ENCODE measurements at places on chromosomes 16 and 17.

DNA sequence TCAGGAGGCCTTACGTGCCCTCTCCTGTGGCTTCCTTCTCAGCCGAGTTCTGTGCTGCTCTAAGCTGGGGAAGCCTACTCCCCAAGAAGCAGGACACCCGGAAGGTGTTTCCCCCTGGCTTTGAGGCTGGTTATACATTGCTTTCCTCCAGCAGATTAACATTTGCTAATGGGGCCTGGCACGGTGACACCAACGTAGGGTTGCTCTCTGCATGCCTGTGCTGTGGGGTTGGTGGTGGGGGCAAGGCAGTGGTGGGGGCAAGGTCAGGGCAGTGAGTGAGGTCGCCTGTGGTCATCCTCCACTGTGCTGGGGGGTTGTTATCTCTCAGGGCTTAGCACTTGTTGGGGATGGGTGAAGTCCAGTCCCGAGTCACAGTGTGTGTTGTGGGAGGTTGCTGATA lies 4.2 kb downstream of the USP6 start:
- DNase-seq, result no peak

DNA sequence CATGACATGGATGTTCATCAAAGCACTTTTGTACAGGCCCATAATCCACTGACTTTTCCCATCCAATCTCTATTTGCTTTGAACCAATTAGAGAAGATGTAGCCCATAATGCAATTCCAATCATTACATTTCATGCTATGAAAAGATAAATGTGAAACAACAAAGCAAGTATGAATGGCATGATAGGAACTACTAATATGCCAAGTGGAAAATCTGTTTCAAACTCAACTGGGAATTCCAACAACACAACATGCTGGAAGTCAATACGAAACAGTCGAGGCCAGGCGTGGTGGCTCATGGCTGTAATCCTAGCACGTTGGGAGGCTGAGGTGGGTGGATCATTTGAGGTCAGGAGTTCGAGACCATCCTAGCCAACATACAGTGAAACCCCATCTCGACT lies 39.6 kb upstream of the TMEM97 start:
- DNase-seq, result no peak

- DNase-seq, result no peak
These were observed 3.4 kb upstream of the MMD start for GRCh38 chr17:55424893-55425540.

GRCh38 chr16:68469796-68470460 lies 21.6 kb upstream of the SMPD3 start:
- DNase-seq, result no peak

DNA sequence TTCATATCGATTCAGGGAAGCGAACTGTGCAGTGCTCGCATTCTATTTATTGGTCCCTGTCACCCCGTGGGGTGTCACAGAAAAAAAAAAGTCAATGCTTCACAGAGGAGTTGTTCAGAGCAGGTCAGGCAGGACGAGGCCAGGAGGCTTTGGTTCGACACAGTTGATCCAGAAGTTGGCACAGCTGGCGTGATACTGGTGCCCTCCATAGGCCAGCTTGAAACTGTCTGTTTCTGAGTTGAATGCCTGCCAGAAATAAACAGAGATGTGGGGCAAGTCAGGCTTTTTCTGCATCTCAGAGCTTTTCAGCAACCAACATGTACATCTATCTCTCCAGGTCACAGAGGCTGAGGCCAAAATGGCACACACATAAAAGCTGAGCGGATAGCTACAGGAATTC lies 29.1 kb downstream of the DUSP14 start:
- DNase-seq, result no peak

DNA sequence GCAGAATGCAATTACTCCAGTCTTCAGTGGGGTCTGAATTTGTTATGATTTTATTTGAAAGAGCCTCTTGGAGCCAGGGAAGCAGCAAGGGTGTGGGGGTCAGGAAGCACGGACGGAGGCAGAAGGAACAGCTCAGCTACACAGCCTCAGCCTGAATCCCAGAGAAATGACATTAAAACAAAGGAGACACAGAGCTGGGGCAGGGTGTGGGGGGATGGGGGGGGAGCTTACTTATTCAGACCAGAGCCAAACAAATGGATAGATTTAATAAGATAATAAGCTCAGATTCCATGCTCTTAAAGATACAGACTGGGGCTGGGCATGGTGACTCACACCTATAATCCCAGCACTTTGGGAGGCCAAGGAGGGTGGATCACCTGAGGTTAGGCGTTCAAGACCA lies 195.3 kb downstream of the ZNF423 start:
- DNase-seq, result no peak

DNA sequence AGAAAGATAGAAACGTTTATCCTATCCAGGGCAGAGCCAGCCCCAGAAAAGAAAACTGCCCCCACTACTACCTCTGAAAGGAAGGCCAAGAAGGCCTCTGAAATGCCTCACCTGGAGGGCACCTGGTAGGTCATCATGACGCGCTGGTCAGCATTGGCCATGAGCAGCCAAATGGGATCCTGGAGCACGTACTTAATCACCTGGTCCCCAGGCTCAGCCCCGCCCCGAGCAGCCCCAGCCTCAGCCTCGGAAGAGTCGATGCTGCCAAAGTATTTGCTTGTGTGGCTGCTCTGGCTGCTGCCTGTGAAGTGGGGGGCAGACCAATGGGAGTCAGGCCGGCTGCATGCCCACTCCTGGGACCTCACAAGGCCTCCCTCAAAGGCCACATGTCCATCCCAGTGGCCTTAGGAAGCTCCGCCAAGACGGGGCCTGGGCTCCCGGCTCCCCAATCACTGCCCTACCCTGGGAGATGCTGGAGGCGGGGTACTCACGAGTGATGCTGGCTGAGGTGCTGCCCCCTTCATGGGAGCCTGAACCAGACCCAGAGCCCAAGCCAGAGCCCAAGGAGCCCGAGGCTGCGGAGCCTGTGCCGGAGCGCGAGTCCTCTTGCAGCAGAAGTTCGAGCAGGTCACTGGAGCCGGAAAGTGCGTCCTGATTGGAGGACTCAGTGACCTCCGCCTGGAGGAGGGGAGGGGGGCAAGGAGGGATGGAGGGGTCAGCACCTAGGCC lies 9.9 kb downstream of the PER1 start:
- DNase-seq, result no peak

- no peak for DNase-seq
These were observed 76.4 kb downstream of the TOX3 start for GRCh38 chr16:52470585-52470984.

DNA sequence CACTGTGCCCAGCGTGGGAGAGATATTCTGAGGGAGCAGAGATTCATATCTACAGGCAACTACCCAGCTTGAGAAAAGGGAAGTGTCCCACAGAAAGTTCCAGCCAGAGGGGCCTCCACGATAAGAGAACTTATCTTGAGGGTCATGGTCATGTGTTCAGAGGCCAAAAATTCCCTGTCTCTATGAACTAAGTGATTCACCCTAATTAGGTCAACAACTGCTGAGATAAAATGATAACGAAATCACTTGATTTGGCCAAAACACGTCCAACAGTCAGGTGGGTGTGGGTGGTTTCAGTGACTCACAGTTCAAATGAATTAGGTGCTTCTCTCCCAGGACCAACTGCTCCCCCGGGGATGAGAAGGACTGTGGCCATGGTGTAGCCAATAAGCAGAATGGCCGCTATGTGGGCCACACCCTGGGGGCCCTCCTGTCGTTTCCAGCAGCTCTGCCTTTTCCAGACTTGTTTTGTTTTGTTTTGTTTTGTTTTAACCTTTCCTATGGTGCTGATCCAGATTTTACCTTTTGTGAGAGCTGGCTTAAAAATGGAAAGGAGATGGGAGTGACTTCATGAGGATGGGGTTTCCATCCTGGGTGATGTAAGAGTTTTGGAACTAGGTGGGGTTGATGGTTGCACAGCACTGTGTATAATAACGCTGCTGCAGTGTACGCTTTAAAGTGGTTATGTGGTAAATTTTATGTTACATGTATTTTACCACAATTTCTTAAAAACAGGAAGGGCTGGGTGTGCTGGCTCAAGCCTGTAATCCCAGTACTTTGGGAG lies 8.7 kb downstream of the DNAI2 start:
- DNase-seq, result peak; percentile 34

GRCh38 chr17:10021272-10021984 lies 116.4 kb upstream of the RCVRN start:
- no peak for DNase-seq

DNA sequence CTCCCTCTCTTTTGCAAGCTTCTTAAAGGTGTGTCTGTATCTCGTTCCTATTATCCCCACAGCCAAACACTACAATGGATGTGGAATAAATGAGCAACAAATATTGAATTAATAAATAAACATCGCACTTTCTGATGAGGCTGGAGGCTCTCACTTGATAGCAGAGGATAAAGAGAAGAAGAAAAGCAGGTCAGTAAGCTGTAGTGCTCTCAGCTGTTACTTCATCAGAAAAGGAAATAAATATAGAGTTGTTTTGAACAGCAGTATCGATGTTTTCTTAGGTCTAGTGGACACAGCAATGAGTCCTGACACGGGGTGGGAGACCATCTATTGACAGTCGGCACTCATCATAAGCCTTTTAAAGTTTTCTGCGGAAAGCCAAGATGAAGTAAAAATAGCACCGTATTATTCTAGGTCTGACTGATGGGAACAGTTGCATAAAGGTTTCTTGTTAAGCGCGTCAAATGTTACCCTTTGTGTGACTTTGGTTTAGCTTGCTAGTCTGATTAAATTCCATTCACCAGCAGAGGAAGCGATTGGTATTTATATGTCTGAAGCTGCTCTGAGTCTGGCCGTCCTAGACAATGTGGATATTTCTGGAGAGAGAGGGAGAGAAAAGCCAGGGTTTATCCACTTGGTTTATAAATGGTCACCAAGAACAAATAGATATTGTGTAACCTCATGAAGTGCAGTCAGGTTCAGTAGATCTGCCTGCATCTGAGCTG lies 646.1 kb downstream of the CDH11 start:
- DNase-seq, result no peak

DNA sequence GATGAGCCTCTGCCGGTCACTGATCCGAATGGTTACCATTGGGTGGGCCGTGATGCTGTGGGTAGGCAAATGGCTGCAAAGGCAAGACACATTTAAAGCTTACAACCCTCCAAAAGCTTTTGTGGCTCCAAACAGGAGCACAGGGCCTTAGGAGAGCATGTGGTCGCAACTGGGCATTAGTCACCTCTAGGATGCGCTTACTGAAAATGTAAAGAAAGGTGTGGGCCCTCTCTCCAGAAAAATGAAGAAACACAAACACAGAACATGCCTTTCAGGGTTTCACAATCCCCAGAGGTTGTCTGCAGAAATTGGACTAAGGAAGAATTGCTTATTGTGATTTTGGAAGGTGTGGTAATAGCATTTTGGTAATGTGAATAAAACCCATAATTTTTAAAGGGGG lies 86.7 kb upstream of the ATP2A3 start:
- no peak for DNase-seq

DNA sequence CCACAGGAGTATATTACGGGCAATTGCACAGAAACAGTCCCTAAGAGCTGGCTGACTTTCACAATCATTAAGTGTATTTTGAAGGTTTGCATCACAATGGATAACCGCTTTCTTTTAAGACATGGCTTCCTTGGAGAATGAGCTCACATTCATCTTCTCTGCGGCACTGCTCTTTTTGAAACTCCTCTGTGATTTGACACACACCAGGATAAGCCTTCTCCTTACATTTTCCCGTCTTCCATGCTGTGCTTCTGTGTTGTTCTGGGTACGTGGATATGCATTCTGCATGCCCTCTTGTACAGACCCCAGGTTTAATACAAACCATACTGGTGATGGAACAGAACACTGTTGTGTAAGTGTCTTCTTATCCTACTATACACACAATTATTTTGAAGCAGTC lies 89.5 kb upstream of the METRNL start:
- no peak for DNase-seq

DNA sequence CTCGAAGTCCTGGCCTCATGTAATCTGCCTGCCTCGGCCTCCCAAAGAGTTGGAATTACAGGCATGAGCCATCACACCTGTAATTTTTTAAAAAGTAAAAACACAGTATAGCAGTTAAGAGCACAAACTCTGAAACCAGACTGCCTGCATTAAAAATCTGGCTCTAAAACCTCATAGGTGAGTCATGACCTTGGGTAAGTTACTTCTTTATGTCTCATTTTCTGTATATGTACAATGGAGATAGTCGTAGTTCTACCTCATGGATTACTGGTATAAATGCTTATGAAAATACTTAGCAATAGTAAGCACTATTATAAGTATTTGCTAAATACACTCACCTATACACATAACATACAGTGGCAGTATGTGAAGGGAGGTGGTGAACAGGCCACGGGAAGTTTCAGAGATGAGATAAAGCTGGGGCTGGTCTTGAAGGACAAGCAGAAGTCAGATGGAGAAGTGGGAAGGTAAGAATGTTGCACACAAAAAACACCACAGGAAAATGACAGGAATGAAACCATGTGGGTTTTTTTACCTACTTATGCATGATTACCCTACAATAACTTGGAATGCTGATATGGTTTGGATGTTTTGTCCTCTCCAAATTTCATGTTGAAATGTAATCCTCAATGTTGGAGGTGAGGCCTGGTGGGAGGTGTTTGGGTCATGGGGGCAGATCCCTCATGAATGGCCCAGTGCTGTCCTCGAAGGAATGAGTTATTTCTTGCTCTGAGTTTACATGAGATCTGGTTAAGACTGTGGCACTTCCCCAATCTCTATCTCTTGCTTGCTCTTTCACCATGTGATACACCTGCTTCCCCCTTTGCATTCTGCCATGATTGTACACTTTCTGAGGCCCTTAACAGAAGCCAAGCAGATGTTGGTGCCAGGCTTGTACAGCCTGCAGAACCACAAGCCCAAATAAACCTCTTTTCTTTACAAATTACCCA lies 33.9 kb downstream of the ZNF652 start:
- no peak for DNase-seq

GRCh38 chr17:41496803-41497484 lies 7.2 kb upstream of the KRT36 start:
- DNase-seq, result peak; percentile 43

- no peak for DNase-seq
These were observed 94.4 kb upstream of the CIBAR2 start for GRCh38 chr16:85206472-85207356.

DNA sequence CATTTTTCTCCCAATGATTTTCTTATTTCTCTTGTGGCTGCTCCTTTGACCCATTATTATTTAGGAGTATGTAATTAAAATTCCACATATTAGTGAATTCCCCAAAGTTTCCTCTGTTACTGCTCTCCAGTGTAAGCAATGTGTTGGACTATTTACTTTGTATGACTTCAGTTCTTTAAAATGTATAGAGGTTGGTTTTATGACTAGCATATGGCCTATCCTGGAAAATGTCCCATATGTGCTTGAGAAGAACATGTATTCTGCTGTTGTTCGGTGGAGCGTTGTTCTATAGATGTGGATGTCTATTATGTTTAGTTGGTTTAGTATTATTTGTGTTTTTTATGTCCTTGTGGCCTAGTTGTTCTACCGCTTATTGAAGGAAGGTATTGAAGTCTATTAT lies 6.0 kb upstream of the NT5M start:
- no peak for DNase-seq

- DNase-seq, result no peak
These were observed 72.0 kb downstream of the PITPNC1 start for GRCh38 chr17:67449065-67449464.

GRCh38 chr17:35081638-35082037 lies 18.1 kb upstream of the RFFL start:
- DNase-seq, result no peak
